Thoracic aorta (tissue), 2 donors: ENCODE measurements at places on chromosomes 3 and 15. TPM values are rescaled to one million over a fixed set of nuclear protein-coding genes. Genes with fewer than 3 reads are reported as not detected.

GRCh38 chr15:90143166-90143655, 40.9 kb upstream of the IDH2 start:
- no peak for DNase-seq
- no peaks in the 10 kb centered on the region for H3K4me1 ChIP-seq
- H3K27me3 ChIP-seq, result no peaks in the 10 kb centered on the region
- H3K4me3 ChIP-seq, result no peak overlapping the region
- no peak overlapping the region for H3K27ac ChIP-seq
- no peaks in the 10 kb centered on the region for H3K36me3 ChIP-seq

DNA sequence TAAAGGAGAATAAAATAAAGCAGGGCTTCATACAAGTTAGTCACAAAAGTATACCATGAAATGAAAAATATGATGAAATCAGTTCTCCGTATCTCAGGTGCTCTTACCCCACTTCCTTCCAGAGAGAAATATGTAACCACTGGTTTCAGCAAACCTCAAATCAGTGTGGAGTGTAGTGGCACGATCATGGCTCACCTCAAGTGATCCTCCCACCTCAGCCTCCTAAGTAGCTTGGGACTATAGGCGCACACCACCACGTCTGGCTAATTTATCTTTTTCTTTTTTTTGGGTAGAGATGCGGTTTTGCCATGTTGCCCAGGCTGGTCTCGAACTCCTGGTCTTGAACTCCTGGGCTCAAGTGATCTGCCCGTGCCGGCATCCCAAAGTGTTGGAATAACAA, 24.2 kb downstream of the DENND4A start:
- no peak for DNase-seq
- H3K36me3 ChIP-seq, result no peaks in the 10 kb centered on the region
- no peaks in the 10 kb centered on the region for H3K27me3 ChIP-seq

DNA sequence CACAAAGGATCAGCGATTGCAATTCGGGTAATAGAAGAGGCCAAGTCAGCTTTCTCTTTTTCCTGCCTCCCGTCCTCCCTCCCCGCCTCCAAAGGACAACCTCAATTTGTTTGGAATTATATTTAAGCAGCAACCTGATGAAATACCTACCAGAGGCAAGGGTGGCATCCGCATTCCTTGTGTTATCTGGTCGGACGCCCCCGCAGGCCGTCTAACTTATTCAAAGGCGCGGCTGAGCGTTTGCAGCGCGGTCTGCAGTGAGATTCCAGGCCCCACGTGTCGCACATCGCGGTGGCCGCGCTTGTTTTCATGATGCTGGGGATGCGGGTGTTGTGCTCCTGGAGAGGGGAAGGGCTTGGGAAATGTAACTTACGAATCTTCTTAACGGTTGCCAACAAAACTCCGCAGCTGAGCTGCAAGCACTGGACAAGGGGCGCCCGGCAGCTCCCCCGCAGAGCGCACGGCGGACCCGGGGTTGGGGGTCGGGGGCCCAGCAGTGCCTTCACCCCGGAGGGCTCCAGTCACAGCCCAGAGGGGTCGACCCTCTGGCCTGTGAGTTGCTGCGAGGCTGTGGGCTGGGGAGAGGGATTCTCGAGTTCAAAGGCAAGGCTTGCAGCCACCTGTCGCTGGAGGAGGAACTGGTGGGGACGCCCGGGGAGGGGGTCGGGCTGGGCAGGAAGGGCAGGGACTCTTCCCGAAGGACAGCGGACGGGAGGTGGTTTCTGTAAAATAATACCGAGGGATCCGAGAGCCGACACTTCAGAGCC, 20.5 kb upstream of the RGMA start:
- no peak overlapping the region for H3K4me3 ChIP-seq
- H3K27me3 ChIP-seq, result no peaks in the 10 kb centered on the region
- H3K4me1 ChIP-seq, result no peaks in the 10 kb centered on the region
- H3K27ac ChIP-seq, result no peak overlapping the region

GRCh38 chr3:13605555-13605954, 56.6 kb downstream of the FBLN2 start:
- H3K27me3 ChIP-seq, result no peaks in the 10 kb centered on the region
- H3K4me1 ChIP-seq, result no peaks in the 10 kb centered on the region
- DNase-seq, result no peak

DNA sequence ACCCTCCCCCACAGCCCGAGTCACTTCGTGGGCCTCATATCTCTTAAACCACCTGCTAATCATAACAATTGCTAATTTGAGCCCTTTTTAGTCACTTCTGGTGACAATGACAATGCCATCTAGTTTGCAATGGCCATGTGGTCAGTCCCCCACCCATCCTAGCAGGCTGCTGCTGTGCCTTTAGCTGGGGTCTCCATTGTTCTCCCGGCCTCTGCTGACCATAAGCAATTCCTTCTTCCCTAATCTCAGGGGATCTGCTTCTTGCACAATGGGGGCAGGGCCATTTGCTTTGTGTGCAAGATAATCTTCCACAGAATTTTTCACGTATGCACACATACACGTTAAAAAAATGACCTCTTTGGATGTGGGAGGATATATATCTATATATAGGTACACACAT, 406.1 kb upstream of the ONECUT1 start:
- no peaks in the 10 kb centered on the region for H3K27me3 ChIP-seq
- no peaks in the 10 kb centered on the region for H3K36me3 ChIP-seq
- DNase-seq, result no peak
- no peak overlapping the region for H3K4me3 ChIP-seq
- no peak overlapping the region for H3K27ac ChIP-seq

The FHIT gene
- 2.3 TPM for total RNA-seq
